ENCODE measurements at places on chromosomes 2 and 18.

DNA sequence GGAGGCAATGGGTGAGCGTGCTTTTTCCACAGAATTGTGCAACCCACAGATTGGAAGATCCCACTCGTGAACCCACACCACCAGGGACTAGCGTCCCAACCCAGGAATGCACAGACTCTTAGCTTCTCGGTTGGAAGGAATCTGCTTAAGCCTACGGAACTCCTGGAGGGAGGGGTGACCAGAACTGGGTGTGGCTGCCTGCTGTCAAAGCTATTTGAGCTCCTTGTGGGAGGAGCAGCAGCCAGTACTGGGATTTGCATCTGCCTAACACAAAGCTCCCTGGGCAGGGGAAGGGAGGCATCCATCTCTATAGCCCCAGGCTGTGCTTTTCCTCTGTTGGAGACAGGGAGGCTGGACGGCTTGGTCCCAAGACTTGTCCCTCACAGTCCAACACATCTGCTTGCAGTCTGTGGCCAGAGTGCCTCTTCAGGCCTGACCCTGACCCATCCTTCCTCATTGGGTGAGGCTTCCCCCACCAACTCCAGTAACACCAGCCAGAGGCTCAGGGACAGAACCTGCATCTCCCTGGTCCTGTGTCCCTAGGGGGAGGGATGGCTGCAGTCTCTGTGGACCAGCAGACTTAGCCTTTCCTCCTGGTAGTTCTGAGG, 27.9 kb downstream of the HNMT start:
- DNase-seq = no peak
- H3K27ac ChIP-seq = no peak overlapping the region
- H3K36me3 ChIP-seq = no peaks in the 10 kb centered on the region
- H3K27me3 ChIP-seq = no peaks in the 10 kb centered on the region
- H3K4me1 ChIP-seq = no peaks in the 10 kb centered on the region

GRCh38 chr2:207863345-207863744, 93.6 kb upstream of the FZD5 start:
- no peak overlapping the region for H3K4me3 ChIP-seq
- H3K27me3 ChIP-seq = no peaks in the 10 kb centered on the region
- H3K4me1 ChIP-seq = no peaks in the 10 kb centered on the region
- peaks cover 4% of the 10 kb centered on the region for H3K36me3 ChIP-seq
- H3K27ac ChIP-seq = no peak overlapping the region
- DNase-seq = no peak

GRCh38 chr2:75506101-75506697, 54.5 kb downstream of the EVA1A start:
- DNase-seq = no peak
- H3K4me3 ChIP-seq = no peak overlapping the region
- no peak overlapping the region for H3K27ac ChIP-seq
- no peaks in the 10 kb centered on the region for H3K4me1 ChIP-seq
- no peaks in the 10 kb centered on the region for H3K27me3 ChIP-seq
- peaks cover 2% of the 10 kb centered on the region for H3K36me3 ChIP-seq

DNA sequence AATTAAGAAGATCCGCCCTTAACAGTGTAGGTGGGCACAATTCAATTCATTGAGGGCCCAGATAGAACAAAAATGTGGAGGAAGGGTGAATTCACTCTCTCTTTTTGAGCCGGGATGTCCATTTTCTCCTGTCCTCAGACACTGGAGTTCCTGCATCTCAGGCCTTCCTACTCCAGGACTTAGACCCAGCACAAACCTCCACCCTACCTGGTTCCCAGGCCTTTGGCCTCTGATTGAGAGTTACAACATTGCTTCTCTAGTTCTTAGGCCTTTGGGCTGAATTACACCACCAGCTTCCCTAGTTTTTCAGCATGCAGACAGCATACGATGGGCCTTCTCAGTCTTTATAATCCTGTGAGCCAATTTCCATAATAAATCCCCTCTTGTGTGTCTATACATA, 87.8 kb upstream of the TMEM17 start:
- H3K27ac ChIP-seq = no peak overlapping the region
- DNase-seq = no peak
- no peak overlapping the region for H3K4me3 ChIP-seq
- no peaks in the 10 kb centered on the region for H3K4me1 ChIP-seq

- H3K27ac ChIP-seq = no peak overlapping the region
- no peaks in the 10 kb centered on the region for H3K27me3 ChIP-seq
- no peaks in the 10 kb centered on the region for H3K4me1 ChIP-seq
- no peak for DNase-seq
- H3K36me3 ChIP-seq = no peaks in the 10 kb centered on the region
These were observed 1154.0 kb upstream of the FANCL start for GRCh38 chr2:59395119-59395518.

DNA sequence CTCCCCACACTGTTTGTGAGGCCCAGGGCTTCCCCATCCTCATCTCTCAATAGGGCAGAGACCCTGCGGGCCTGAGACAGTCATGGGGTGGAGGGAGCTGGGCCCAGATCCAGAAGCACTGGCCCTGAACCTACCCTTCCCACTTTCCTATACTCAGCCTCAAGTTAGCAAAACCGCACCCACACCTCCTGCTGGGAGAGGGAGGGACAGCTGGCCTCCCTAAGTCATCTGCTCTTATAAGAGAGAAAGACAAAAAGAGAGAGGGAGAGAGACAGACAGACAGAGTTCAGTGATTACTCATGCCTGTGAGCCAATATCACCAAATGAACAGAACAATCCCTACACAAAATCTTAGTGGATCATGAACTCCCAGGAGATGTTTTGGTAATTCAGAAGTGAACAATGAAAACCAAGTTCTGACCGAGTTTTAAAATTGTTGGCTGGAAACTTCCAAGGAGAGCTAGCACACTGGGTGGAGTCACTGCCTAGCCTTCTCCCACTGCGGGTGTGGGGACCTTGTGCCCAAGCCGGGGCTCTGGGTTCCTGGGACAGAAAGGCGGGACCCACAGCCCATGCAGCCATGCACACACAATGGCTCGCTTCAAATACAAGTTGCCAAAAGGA, 130.5 kb downstream of the PXDN start:
- H3K27me3 ChIP-seq = peaks cover 2% of the 10 kb centered on the region
- H3K4me1 ChIP-seq = no peaks in the 10 kb centered on the region
- H3K27ac ChIP-seq = no peak overlapping the region
- H3K36me3 ChIP-seq = no peaks in the 10 kb centered on the region
- no peak for DNase-seq

DNA sequence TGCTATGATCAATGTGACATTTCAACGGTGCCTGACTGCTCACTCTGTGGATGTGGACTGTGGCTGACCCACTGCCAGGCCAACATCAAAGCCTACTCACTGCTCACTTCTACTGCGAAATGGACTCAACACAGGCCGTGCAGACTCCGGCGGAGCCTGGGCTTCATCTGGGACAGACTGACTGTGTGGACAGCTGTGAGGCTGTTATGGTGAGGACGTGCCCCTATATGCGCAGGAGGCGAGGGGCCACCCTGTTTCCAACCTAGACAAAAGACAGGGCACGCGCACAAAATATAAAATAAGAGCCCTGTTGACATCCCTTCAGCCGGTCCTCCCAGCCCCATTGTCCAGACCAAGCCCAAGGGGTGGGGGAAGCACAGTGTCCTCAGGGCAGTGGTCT, 514.4 kb upstream of the RAB6C start:
- no peak overlapping the region for H3K4me3 ChIP-seq
- H3K27ac ChIP-seq = no peak overlapping the region
- H3K27me3 ChIP-seq = no peaks in the 10 kb centered on the region

DNA sequence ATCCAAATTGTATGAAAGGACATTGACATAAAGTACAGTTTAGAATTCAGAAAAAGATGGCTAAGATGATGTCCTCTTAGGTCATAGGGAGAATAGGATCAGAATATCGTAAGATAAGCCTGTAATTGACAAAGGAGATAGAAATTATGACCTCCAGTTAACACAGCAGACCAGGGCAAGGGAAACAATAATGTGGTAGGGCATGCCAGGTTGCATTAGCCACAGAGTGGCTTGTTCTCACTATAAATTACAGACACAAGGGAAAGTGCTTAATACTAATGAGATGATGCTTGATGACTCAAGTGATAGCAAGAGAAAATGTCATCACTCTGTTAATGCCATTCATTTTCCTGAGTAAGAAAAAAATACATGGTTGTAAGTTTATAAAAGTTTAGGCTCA, 48.9 kb upstream of the LRP1B start:
- no peak overlapping the region for H3K4me3 ChIP-seq
- H3K4me1 ChIP-seq = no peaks in the 10 kb centered on the region
- DNase-seq = no peak
- no peaks in the 10 kb centered on the region for H3K36me3 ChIP-seq

- no peak for DNase-seq
- H3K27ac ChIP-seq = no peak overlapping the region
- H3K36me3 ChIP-seq = no peaks in the 10 kb centered on the region
- no peak overlapping the region for H3K4me3 ChIP-seq
- H3K4me1 ChIP-seq = no peaks in the 10 kb centered on the region
- no peaks in the 10 kb centered on the region for H3K27me3 ChIP-seq
These were observed 49.3 kb downstream of the NRP2 start for GRCh38 chr2:205731583-205731981.

GRCh38 chr2:106011380-106011779, 182.7 kb downstream of the UXS1 start:
- no peaks in the 10 kb centered on the region for H3K27me3 ChIP-seq
- no peak for DNase-seq
- H3K27ac ChIP-seq = peak overlapping the region; percentile 18
- H3K4me1 ChIP-seq = no peaks in the 10 kb centered on the region
- H3K4me3 ChIP-seq = no peak overlapping the region
- H3K36me3 ChIP-seq = no peaks in the 10 kb centered on the region

- DNase-seq = no peak
- H3K27ac ChIP-seq = no peak overlapping the region
- H3K4me3 ChIP-seq = no peak overlapping the region
- no peaks in the 10 kb centered on the region for H3K36me3 ChIP-seq
- H3K4me1 ChIP-seq = peaks cover 60% of the 10 kb centered on the region
- no peaks in the 10 kb centered on the region for H3K27me3 ChIP-seq
These were observed 111.7 kb downstream of the BCL2 start for GRCh38 chr18:63207835-63208234.

DNA sequence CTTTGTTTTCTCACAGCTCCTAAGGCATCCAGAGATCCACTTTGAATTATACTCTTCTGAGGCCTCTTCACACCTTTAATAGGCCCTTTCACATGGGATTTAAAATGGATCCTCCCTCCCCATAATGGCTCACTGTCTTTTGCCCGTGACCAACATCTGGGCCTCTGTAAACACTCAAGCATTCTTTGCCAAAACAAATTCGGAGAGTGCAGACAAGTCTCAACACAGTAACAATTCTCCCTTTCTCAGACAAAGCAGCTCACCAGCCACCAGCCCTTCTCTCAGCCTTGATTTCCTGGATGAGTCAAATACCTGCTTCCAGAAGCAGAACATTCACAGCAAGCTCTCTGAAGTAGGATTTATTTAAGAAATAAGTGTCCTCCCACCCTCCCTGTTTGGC, 14.0 kb upstream of the IMP4 start:
- peaks cover 4% of the 10 kb centered on the region for H3K27me3 ChIP-seq
- H3K27ac ChIP-seq = no peak overlapping the region
- DNase-seq = no peak
- no peaks in the 10 kb centered on the region for H3K4me1 ChIP-seq

DNA sequence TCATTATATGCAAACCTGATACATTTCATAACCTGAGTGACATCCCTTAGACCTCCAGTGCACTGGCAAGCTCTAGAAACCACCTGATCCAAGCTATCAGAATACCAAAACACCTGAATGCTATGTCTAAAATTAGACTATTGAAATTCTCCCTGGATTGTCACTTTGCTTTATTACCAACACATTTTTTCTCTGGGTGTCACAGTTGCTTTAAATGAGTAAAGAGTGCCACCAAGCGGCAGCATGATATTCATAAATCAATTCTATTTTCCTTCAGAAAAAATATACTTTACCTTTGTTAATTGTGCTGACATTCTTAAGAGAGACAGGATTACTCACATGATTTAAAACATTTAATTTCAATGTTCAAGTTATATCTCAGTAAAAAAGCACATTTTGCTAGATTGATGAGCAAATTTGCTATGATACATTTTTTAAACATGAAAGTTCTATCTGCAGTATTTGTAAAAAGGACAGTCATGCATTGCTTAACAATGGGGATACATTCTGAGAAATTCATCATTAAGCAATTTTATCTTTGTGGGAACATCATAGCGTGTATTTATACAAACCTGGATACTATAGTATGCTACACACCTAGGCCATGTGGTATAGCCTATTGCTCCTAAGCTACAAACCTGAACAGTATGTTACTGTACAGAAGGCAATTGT, 338.4 kb upstream of the SLC39A10 start:
- H3K27me3 ChIP-seq = no peaks in the 10 kb centered on the region
- DNase-seq = peak; percentile 57
- no peaks in the 10 kb centered on the region for H3K36me3 ChIP-seq
- H3K27ac ChIP-seq = no peak overlapping the region

DNA sequence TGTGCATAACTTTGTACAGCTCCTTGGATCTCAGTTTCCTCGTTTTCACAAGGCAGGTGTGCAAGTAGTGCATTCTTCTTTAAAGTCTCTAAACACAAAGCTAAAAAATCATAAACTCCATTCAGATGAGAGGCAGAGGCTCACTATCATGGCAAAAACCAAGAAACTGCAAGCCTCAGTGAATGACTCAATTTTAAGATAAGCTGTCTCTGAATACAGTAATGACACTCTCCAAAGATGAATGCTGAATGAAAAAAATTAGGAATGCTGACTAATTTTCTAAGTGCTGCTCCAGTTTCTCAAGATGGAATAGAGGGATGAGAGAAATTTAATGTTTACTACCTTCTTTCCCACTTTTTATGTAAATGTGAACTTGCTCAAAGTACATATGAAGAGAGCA, 17.2 kb downstream of the B4GALT6 start:
- DNase-seq = no peak
- H3K4me3 ChIP-seq = no peak overlapping the region
- H3K4me1 ChIP-seq = no peaks in the 10 kb centered on the region
- H3K27me3 ChIP-seq = no peaks in the 10 kb centered on the region
- no peak overlapping the region for H3K27ac ChIP-seq
- no peaks in the 10 kb centered on the region for H3K36me3 ChIP-seq

DNA sequence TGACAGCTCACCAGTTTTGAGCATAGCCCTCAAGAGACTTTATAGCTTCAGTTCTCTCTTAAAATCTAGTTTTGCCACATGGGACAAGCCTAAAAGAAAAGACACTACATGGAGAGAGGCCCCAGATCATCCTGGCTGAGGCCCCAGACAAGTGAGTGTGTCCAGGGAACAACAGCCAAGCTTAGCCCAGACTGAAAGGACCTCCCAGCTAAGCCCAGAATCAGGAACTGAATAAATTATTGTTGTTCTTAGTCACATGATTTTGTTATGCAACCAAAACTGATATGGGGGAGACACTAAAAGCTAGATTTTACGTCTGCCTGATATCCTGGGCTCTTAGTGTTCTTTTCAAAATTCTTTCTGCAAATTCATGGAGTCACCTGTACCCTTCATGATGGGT, 29.3 kb upstream of the LBH start:
- H3K27ac ChIP-seq = no peak overlapping the region
- DNase-seq = no peak
- no peak overlapping the region for H3K4me3 ChIP-seq
- peaks cover 6% of the 10 kb centered on the region for H3K4me1 ChIP-seq
- no peaks in the 10 kb centered on the region for H3K36me3 ChIP-seq

Data from thymus (tissue), 14 donors.